ENCODE measurements at places on chromosomes 2 and 18. TPM values are rescaled to one million over a fixed set of nuclear protein-coding genes. Genes with fewer than 3 reads are reported as not detected.

ME2 gene
- total RNA-seq: 32.2 TPM

- DNase-seq: peak; percentile 22
Observed at GRCh38 chr2:159612255-159612901, 4.0 kb downstream of the BAZ2B start.

DNA sequence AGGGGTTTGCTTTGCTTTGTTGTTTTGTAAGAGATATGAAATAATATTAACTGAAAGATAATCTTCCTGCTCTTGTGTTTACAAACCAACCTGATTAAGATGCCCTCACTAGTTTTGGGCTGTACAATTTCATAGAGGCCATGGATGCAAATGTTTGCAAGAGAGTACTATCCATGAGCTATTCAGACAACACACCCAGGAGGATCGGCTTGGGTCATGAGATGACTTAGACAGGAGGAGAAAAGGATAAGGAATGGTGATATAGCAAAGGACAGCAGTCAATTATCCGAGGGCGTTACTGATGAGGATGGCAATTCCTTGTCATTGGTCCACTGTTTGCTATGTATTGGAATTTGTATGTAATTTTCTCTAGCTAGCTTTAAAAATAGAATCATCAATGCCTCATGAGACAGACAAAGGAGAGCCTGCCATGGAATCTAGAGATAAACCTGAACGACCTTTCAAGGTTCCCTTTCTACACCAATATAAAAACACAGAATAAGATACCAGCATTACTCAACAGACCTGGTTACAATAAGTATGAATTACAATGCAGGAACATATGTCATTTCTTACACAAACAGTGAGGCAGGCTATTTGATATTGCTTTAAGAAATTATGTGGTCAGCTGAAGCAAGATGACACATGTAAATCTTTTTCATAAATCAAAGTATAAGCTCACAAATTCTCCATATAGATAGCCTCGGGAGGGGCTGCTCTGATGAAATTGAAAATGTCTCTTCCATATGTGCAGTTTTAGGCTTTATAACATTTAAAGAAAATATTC, 54.4 kb upstream of the SOS1 start:
- DNase-seq: no peak

SKA1 gene
- 5.6 TPM for total RNA-seq

DNA sequence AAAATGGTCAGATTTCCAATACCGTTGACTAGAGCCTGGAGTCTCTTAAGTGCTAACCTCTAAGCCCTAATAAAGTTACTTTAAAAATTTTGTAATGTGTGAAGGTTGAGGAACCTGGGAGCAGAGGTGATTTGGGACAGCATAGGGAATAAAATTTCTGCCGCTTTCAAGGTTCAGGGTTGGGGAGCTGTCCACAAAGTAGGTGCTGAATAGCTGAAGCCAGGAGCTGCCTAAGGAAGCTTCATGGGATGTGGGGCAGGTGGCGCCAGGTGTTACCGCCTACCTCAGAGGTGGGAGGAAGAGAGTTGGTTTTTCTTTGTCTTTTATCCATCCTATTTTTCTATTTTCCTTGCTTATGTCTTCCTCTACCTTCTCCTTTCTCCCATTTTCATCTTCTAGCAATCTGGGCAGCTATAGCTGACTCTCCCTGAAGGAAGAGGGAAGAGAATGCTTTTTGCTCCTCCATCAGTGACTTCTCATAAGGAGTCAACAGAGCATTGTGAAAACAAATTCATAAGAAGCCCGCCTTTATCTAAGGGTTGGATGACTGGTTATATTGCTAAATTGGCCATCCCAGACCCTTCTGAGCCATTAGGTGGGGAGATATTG, 178.7 kb downstream of the CLIP4 start:
- peak; percentile 46 for DNase-seq

SANBR gene
- total RNA-seq: 8.5 TPM

WNT10A gene
- not detected for total RNA-seq

FLACC1 gene
- 2.3 TPM for total RNA-seq

NAT8 gene
- total RNA-seq: not detected

GRCh38 chr2:54572636-54573536, 116.8 kb downstream of the SPTBN1 start:
- DNase-seq: peak; percentile 68

GRCh38 chr18:37162551-37162950, 333.6 kb downstream of the KIAA1328 start:
- DNase-seq: no peak

DNA sequence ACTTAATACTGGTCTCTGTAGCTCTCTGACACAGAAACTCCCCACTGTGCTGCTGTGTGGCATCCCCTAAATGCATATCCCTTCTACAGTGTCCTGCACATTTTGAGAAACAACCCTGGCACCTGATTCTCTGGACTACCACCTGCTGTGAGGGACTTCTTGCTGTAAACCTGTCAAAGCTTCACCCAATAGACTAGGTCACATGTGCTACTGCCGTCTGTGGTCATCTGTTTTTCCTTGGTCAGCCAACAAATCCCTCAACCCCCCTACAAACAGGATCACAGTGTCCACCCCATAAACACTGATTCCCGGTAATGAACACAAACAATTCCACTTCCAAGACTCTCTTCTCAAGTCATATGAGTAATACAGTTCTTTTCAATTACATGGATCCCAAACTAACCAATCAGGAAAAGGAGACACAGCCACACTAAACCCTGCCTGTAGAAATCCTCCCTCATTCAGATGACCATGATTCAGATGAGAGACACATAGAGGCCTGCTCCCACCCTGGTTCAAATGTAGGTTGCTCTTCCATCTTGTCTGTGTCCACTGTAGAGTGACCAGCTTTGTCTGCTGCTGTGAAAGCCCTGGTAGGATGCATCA, 1157.4 kb downstream of the RPIA start:
- no peak for DNase-seq

NFE2L2 gene
- 62.0 TPM for total RNA-seq

GRCh38 chr2:223076573-223076972, 24.6 kb downstream of the KCNE4 start:
- peak; percentile 78 for DNase-seq

TEKT4 gene
- total RNA-seq: not detected

- DNase-seq: peak; percentile 39
Observed at GRCh38 chr2:160963957-160964356, 196.3 kb upstream of the TANK start.

BUB1 gene
- 16.3 TPM for total RNA-seq

DNA sequence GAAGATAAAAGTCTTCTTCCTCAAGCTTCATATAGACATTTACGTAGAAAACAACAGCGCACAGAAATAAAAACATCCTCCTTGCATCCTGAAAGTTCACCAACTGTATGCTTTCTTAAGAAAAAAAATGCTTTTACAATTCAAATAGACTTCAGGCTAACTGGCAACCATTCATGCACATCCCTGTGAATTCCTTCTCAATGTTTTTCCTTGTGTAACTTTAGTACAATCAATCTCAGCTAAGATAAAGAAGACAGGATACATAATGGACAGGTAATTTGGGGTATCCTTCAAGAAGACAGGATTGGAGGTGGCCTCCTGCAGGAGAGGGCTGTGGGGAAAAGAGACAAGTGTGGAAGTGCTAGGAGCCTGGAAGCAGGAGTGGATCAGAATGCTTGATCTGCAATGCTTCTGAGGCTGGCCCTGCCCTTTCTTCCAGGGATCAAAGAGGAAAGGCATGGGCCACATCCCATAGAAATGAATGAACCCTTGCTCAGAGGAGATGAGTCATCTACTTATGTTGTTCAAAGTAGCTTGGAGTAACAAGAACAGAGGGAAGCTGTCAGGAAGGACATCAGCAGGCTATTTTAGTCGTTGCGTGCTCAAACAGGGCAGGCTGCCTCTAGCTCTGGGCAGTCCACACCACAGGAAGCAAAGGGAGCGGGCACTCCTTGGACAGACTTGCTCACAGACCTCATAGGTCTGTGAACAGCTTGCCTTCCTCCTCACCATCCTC, 126.6 kb downstream of the TMEM131 start:
- DNase-seq: peak; percentile 93

CNDP1 gene
- not detected for total RNA-seq

DNA sequence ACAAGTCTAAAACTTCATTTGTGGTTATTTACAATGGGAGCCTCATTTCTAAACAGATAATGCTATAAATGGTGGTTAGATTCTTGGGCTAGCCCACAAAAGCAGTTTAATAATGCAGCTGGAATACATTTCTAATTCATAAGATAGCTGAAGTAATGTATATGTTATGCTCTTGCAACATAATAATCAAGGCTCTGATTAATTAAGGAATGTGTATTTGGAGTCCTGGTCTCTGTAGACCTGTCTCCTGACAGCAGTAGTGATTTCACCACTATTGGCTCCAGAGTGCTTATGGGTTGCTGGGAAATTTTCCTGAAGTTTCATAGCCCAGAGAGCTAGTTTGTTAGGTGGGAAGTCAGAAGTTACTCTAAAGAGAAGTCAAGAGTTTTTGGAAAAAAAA, 21.3 kb upstream of the CDC42EP3 start:
- DNase-seq: no peak

GRCh38 chr2:28134857-28135256, 244.3 kb downstream of the BABAM2 start:
- no peak for DNase-seq

ICOS gene
- total RNA-seq: not detected
